ENCODE measurements at places on chromosomes 1 and 21.

DNA sequence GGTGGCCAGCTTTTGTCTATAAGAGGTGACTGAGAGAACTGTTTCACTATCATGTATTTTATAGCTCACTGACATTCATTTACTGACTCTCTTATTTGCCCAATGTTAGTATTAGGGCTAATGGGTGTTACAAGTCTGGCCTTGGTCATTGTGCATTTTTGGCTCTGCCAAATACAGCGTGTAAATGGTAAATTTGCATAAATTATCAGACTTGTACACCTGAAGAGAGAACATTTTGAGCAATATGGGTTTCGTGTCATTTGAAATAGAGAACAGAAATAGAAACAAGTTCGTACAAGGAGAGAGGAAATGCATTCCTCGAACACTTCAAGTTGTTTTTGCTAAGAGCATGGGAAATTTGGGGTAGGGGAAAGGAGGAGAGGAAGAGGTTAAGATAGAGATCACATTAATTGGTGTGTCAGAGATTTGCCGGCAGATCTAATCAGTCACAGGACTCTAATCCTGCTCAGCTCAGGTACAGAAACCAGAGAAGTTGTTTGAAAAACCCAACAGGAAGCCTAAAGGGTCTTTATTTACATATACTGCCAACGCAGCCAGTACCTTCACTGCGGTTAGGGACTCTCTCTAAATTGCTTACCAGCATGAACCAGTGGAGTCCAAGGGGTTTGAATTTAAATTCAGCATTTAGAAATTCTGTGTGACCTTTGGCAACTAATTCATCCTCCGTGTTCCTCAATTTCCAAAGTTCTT is 261.5 kb downstream of the GPATCH2 start:
- no peak for DNase-seq

DNA sequence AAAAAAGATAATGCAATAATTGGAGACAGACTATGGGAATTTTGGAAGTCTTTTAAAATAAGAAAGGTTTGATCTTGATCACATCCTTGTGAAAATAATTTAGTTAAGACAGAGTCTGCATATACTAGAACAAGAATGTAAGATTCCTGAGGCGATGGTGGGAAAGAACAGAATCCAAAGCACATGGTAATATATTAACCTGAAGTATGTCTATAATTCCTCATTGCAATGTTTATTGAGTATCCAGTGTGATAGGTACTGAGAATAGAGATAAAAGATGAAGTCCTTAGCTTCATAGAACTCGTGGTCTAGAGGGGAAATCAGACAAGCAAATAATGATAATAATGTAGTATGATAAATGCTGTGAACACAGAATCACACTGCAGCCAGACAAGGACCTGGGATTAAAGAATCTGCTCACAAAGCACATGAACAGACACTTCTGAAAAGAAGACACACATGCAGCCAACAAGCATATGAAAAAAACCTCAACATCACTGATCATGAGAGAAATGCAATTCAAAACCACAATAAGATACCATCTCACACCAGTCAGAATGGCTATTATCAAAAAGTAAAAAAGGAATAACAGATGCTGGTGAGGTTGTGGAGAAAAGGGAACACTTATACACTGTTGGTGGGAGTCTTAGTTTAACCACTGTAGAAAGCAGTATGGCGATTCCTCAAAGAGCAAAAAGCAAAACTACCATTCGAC is 6.9 kb upstream of the ANGPTL3 start:
- no peak for DNase-seq

DNA sequence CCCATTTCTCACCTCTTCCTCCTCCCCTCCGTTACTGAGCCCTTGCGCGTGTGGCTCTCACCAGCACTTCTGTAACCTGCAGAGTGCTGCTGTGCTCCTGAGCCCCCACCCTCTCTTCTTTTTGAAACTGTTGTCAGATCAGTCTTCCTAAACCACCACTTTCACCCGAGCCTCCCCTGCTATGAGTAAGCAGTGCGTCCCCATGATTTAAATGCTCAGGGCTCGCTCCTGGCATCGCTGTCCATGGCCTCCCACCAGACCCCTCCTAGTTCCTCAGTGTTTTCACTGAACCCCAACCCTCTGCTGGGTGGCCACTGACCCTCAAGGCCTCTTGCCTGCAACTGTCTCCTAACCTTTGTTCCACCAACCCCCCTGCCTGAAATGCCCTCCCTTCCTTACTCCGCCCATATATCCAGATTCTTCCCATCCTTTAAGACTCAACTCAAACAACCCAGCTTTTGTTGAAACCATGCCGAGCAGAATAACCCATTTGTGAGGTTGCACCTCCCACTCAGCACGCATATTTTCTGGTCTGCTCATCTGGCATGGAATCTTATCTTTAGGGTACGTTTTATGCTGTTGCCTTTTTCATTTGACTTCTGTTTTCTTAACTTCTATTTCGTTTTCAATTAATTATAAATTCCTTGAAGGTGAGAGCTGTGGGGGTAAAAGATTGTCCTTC is 64.5 kb upstream of the FAM3B start:
- no peak for DNase-seq

DNA sequence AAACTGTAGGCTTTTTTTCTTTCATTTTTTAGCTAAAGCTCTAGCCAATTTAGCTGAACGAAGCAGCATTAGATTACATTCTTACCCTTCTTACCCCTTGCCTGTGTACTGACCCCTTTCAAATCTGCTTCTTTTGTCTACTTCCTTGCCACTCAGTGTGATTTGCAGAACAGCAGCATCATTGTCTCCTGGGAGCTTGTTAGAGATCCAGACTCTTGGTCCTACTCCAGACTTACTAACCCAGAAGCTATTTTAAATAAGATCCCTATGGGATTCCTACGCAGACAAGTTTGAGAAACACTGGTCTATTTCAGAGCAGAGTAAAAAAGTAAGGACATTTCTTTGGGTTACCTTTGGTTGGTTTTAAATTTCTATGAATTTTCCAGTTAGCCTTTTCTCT is 13.8 kb downstream of the LRRC39 start:
- no peak for DNase-seq

DNA sequence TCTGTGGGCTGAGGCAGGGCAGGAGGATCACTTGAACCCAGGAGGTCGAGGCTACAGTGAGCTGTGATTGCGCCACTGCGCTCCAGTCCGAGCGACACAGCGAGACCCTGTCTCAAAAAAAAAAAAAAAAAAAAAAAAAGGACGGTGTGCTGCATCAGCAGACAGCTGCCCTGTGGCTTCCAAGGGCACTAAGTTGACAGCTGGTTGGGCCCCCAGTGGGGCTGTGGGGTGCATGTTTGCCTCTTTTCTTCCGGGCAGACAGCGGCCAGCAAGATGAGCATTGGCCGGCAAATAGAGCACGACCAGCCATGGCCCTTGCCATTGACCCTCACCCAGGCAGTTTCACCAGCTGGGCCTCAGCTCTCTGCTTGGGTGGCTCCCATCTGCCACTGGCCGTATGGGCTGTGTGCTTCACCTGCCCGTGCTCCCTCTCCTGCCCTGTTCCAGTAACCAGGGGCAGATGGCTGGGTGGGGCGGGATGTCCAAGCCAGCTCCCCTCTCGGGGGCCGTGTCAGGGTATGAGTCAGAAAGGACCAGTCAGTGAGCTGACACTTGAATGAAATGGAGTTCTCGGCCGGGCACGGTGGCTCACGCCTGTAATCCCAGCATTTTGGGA is 12.3 kb upstream of the SLC25A34 start:
- no peak for DNase-seq

DNA sequence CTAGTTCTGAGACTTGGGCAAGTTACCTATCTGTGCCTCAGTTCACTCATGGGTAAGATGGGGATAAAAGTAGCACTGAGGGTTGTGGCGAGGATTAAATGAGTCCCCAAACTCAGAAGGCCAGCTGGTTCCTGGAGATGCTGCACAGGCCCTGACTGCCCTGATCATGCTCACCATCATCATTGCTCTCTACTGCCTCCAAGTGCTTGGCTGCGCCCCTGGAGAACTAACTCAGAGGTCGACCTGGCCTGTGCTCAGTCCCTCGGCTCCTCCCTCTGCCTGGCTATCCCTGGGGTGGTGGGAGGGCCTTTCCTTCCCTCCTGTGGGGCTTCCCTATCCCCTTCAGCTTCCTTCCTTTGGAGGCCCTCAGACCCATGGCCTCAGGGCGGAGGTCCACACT is 5.6 kb downstream of the SLC5A9 start:
- DNase-seq = no peak

- DNase-seq = no peak
These were observed 57.0 kb downstream of the GPR161 start for GRCh38 chr1:168079761-168080160.
